Mammary epithelial cell (primary cell): ENCODE measurements at places on chromosomes 6 and 20. TPM values are rescaled to one million over a fixed set of nuclear protein-coding genes. Genes with fewer than 3 reads are reported as not detected.

Gene ZNF311
- 4.0 TPM in 2 replicates for total RNA-seq

Gene COL21A1
- not detected in 2 replicates for total RNA-seq

GRCh38 chr6:145953200-145953599 lies 11.0 kb downstream of the SHPRH start:
- no peak for DNase-seq

GRCh38 chr6:106390088-106390487 lies 29.6 kb downstream of the CRYBG1 start:
- peak; percentile 47 for DNase-seq

Gene NTSR1
- total RNA-seq = not detected

Gene TOX2
- 0.83 TPM for total RNA-seq

Gene ERVFRD-1
- total RNA-seq = not detected

DNA sequence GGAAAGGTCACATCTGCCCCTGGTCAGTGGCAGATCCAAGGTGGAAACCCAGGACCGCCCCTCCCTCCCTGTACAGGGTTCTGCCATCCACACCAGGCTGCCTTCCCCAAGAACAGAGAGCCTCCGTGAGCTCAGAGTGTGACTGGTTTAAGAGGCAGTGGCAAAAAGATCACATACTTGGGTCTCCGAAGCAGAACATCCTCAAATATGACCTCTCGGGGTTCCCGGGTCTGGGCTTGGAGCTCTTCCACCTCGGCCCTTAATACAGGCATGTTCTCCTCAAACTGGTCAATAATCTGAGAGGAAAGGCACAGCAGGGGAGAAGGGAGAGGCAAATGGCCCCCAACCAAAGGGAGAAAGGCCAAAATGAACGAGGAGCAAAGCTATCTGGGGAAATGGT lies 14.8 kb downstream of the C20orf96 start:
- no peak for DNase-seq

Gene GRM1
- total RNA-seq = not detected
